ENCODE measurements at places on chromosomes 11 and 22. TPM values are rescaled to one million over a fixed set of nuclear protein-coding genes. Genes with fewer than 3 reads are reported as not detected.

DNA sequence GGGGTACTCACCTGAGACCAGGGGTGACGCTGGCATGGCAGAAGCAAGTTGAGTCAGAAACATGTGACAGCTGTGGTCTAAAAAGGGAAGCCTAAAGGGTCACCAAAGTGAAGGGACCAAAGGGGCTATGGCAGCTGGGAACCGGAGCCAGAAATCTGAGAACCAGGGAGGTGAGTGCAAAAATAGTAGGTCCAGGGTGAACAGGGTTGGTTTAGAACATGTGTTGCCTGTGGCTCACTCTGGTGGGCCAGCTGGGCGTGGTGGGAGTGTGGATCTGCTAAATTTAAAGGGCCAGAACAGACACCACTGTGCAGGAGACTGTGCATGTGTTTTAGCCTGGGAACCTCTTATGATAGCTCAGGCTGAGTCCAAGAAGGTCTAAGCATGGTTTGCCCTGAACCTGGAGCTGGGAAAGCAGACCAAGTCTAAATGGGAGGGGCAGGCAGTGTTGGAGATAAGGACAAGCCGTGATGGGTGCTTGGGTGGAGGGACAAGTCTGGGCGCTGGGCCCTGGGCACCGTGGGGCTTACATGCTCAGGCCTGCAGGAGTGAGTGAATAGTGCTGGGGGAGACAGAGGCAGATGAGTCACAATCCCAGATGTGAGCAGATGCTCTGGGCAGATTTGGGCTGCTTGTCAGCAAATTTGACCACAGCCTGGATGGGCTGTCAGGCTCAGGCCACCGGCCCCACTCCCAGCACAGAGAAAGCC, 41.4 kb upstream of the ZBED5 start:
- DNase-seq = no peak

GRCh38 chr11:57406337-57406904, 16.0 kb upstream of the PRG2 start:
- DNase-seq = no peak

GRCh38 chr22:46089426-46090035, 60.8 kb upstream of the PPARA start:
- DNase-seq = no peak

Gene RIBC2
- total RNA-seq = 9.3 TPM

- no peak for DNase-seq
Observed at GRCh38 chr11:72300268-72300667, 56.3 kb upstream of the PHOX2A start.

GRCh38 chr11:62359475-62359874, 22.2 kb downstream of the ASRGL1 start:
- no peak for DNase-seq

Gene TMEM132A
- 59.0 TPM for total RNA-seq

Gene MMP7
- 0.20 TPM for total RNA-seq

Gene ZNF280B
- 3.4 TPM for total RNA-seq

- DNase-seq = peak; percentile 89
Observed at GRCh38 chr11:113497066-113497910, 22.1 kb upstream of the DRD2 start.

GRCh38 chr11:16262645-16262955, 93.7 kb downstream of the SOX6 start:
- DNase-seq = no peak

DNA sequence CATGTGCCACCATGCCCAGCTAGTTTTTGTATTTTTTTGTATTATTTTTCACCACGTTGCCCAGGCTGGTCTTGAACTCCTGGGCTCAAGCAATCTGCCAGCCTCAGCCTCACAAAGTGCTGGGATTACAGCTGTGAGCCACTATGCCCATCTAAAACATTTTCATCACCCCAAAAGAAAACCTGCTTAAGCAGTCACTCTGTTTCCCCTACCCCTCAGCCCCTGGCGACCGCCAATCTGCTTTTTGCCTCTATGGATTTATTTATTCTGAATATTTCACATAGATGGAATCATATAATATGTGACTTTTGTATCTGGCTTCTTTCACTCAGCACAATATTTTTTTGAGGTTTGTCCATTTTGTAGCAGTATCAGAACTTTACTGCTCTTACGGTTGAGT, 18.6 kb upstream of the P2RY2 start:
- DNase-seq = no peak

Gene LRRC56
- total RNA-seq = 1.8 TPM

GRCh38 chr22:42692239-42693054, 28.2 kb downstream of the A4GALT start:
- no peak for DNase-seq

Gene NLRX1
- total RNA-seq = 8.9 TPM

Gene NNMT
- 3.4 TPM for total RNA-seq

GRCh38 chr11:79117488-79117887, 323.3 kb downstream of the TENM4 start:
- no peak for DNase-seq

DNA sequence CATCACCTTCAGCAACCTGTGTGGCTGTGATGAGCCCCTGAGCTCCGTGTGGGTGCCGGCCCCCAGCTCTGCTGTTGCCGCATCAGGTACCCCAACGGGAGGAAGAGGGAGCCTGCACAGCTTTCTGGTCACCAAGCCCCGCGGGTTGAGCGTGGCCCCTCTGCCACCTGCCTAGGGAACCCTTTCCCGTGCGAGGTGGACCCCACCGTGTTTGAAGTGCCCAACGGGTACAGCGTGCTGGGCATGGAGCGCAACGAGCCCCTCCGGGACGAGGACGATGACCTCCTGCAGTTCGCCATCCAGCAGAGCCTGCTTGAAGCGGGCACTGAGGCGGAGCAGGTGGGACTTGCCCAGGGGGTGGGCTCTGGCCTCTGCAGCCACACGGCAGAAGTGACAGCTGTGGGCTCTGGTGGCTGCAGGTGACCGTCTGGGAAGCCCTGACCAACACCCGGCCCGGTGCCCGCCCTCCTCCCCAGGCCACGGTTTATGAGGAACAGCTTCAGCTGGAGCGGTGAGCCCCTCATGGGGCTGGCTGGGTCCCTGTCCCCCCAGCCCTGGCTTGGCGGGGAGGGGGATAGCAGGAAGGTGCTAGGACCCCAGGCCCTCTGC, 1.9 kb upstream of the SSH3 start:
- no peak for DNase-seq

Gene SLC22A6
- total RNA-seq = 340 TPM

- no peak for DNase-seq
Observed at GRCh38 chr11:17810746-17811145, 76.2 kb downstream of the KCNC1 start.

DNA sequence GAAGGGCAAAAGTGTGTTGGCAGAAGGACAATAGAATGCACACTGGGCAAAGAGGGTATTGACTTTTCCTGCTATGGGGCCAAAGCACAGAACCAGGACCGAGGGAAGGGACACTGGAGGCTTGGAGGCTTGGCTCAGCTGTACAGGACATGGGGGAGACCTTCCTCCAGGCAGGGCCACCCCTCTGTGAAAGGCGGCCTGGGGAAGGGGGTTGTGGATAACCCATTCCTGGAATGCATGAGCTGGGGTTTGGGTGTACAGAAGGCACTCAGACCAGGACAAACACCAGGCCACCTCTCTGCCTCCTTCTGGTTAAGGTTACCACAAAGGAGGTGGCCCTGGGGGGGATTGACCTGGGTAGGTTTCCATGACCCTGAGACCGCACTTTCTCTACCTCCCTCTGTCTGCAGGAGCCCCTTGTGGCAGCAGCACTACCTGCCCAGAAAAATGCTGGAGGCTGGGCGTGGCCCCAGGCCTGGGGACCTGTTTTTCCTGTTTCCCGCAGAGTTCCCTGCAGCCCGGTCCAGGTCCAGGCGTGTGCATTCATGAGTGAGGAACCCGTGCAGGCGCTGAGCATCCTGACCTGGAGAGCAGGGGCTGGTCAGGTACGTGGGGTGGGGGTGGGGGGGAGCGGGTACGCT, 9.6 kb downstream of the P2RY2 start:
- no peak for DNase-seq

DNA sequence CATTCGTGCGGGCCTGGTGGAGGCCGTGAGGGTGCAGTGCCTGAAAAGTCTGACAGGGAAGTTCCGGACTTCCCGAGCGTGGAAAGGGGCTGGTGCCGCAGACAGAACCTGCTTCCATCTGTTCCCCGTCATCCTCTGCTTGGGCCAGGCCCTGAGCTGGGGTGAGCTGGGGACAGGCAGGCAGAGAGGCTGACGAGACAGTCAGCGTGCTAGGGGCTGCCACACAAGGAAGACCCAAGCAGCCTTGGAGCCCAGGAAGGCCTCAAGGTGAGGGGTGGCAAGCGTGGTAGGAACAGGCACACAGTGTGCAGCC, 25.5 kb downstream of the NADSYN1 start:
- DNase-seq = no peak

Gene FGF3
- not detected for total RNA-seq

Data from spinal cord (tissue), 10 donors.